CD4-positive, alpha-beta T cell treated with Interleukin-6 for 4 hours (primary cell): ENCODE measurements at places on chromosomes 2 and 18.

DNA sequence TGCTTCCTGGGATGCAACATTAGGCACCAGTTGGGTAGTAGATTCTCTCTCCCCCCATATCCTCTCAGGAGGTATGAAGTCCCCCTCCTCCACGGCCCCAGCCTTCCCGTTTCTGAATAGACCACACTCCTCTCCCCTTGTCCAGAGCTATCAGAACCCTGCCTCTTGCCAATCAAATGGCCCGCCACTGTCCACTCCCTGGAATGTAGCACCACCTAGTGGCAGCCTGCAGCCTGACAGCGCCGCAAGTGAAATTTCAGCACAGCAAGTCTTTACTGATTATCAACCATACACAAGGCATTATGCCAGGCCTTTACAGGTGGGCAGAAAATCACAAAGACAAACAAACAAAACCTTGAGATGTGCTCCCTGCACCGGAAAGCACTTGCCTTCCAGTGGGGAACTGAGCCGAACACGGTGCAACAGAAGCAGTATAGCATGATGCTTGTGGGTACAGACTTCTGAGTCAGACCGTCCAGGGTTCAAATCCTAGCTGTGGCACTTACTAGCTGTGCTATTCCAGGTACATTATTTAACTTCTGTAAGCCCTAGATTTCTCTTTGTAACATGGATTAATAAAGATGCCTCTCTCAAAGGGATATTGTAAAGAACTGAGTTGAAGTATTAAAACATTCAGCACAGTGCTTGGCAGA, 174.0 kb downstream of the SMAD2 start:
- peak; percentile 53 for DNase-seq

DNA sequence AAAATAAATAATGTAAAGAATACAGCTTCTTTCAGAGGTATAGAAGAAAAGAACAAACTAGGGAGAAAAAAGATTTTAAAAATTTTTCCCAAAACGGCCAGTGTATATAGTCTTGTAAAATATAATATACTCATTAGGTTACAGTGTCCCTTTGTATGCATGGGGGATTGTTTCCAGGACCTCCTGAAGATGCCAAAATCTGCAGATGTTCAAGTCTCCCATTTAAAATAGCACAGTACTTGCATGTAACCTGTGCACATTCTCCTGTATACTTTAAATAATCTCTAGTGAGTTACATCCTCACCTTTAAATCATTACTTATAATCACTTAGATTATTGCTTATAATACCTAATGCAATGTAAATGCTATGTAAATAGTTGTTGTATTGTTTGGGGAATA, 80.6 kb upstream of the LRRTM4 start:
- no peak for DNase-seq

- peak; percentile 18 for DNase-seq
These were observed 153.4 kb downstream of the GPD2 start for GRCh38 chr2:156589381-156590079.

DNA sequence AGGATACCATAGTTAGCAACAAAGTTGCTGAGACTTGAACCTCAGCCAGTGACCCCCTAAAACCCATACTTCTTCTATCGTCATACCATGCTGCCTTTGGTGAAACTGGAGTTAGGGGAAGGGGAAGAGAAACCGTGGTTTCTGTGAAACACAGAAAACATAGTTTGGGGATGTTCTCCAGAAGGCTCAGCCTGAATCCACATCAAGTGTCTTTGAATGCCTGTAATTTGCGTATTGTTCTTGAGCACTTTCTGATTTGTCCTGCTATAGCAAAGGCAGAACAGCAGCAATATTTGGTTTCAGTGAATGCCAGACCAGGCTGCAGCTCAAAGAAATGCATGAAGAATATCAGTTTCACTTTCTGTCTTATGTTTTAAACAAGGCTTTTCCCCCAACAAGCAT, 258.7 kb downstream of the TTC32 start:
- DNase-seq: no peak

DNA sequence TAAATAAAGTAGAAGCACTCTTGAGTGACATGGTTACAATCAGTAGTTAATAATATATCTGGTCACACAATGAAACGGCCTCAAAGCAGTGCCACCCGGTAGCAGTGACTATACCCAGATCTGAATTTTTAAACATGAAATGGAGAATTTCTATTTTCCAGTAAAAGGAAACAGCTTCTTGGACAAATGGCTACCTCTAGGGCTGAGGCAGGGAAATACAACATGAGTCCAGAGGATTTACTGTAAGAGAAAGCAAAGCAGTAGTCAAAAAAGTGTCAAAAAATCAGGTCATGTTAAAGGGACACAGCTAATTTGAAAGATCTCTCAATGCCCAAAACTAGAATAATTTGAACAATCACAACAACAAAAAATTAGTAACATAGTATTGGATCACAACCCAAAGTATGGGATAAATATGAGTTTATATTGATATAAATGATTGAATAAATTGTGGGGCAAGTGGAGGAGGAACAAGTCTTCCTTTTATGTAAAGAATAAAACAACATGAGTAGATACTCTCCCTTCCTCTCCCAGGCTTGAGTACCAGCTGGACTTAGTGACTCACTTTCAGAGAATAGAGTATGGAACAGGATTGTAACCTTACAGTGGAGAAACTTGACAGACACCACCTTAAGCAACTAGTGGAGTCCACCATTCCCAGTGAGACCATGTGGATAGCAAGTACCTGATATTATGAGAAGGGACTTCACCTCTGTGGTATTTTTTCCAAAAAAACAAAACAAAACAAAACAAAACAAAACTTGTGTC, 180.8 kb downstream of the MBD2 start:
- DNase-seq: no peak

GRCh38 chr2:214801068-214801467, 8.4 kb downstream of the BARD1 start:
- DNase-seq: no peak

- peak; percentile 40 for DNase-seq
These were observed 8.6 kb upstream of the PLEKHM3 start for GRCh38 chr2:208033701-208034502.

GRCh38 chr2:240440704-240441320, 5.3 kb downstream of the GPC1 start:
- DNase-seq: no peak

- DNase-seq: no peak
These were observed 77.1 kb upstream of the B3GNT7 start for GRCh38 chr2:231318436-231318835.

- no peak for DNase-seq
These were observed 84.7 kb upstream of the TMEM200C start for GRCh38 chr18:5979971-5980457.

- DNase-seq: no peak
These were observed 194.8 kb upstream of the DOK6 start for GRCh38 chr18:69205925-69206324.

DNA sequence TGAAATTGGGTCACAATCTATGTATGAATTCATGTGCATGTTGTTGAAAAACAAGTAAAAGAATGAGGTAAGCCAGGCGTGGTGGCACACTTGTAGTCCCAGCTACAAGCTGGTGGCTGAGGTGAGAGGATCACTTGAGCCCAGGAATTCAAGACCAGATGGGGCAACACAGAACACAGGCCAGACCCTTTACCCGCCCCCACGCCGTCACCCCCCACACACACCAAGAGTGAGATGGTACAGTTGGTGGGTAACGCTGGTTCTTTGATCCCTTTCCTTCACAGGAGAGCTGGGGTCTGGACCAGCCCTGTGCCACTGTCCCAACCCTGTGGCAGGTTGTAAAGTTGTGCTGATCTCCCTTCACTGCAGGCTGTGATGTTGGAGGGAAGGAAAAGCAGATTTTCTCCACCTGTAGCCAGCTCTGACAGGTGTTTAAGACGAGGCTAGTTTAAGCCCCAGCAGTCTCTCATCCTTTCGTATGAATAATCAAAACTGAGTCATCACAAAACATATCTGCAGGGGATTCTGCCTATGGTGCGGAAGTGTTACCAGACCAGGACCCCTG, 13.6 kb downstream of the B3GNT2 start:
- no peak for DNase-seq

- no peak for DNase-seq
These were observed 264.7 kb downstream of the METTL4 start for GRCh38 chr18:2306606-2307005.

DNA sequence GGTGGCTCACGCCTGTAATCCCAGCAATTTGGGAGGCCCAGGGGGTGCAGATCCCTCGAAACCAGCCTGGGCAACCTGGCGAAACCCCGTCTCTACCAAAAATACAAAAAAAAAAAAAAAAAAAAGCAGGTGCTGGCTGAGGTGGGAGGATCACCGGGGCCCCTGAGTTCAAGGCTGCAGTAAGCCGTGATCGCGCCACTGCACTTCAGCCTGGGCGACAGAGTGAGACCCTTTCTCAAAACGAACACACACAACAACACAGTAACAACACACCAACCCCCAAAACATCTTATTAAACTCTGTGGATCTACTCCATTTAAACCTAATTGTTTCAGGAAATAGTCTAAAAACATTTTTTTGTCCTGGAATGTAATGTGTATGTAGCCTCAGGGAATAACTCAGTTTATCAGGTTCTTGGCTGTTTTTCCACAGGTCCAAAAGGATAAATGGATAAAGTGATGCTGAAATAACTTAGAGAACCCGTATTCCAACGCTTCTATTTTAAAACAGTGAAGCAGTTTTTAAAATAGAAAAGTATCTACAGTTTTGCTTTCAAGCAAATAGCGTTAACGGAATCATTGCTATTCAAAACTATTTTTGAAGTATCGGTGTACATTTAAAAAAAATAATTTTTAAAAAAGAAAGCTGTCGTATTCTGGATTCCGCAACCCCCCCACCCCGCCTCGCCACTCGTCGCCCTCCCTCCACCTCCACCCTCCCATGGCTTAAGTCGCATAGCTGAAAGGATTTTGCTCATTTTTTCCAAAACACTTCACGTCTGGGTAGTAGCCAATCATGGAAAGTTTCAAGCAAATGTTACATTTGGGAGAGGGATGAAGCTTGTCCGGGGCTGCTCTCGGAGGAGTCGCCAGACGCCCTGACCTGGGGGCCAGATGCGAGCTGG, 895 bp upstream of the GLS start:
- peak; percentile 45 for DNase-seq

DNA sequence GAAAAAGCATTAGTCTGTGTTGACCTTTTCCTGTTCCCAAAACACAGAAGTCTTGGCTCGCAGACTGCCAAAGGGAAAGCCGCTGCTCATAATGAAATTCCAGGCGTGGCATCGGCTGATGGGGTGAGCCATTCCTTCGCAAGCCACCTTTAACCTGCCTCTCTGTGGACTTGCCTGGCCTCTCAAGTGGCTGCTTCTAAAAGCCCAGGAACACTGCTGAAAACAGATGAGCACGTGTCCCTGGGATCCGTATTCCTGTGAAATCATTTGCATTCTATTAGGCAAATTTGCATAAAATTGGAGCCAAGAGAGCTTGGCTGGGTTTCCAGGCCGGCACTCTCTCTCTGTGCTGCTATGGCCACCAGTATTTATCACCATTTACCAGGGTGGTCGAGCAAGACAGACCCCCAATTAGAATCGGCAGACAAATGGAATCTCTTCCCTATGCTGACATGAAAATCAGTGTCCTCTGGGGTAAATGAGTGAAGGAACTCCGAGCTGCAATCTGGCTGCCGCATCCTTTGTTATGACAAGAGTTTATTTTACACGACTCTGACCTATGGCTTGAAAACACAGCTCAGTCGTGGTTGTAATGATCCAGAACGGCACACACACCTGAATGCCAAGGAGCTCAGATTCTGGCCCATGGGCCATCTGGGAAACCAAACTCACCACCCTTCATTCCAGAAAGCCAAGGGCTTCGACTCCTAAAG, 21.7 kb downstream of the BCL2 start:
- DNase-seq: no peak

GRCh38 chr2:10890706-10891270, 20.9 kb upstream of the KCNF1 start:
- no peak for DNase-seq

- DNase-seq: no peak
These were observed 115.6 kb downstream of the IRS1 start for GRCh38 chr2:226683944-226684562.

GRCh38 chr2:42040643-42041278, 7.1 kb upstream of the PKDCC start:
- no peak for DNase-seq

DNA sequence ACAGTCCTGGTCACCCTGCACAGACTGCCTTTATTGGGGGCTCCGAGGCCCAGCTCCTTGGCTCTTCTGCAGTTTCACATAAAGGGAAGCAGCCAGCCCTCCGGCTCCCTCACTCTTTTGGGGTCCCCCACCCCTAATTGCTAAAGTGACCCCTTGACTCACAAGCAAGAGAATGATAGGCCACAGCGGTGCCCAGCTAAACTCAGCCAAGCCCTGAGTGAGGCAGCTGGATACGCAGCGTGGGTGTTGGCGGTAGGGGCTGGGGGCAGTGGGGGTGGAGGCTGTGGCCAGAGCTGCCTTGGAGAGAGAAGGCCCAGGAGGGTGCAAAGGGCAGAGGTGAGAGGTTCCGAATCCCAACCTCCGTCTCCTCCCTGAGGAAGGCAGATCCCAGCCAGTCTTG, 25.5 kb upstream of the ALPP start:
- DNase-seq: no peak

GRCh38 chr2:170265321-170265720, 87.4 kb downstream of the MYO3B start:
- DNase-seq: no peak

DNA sequence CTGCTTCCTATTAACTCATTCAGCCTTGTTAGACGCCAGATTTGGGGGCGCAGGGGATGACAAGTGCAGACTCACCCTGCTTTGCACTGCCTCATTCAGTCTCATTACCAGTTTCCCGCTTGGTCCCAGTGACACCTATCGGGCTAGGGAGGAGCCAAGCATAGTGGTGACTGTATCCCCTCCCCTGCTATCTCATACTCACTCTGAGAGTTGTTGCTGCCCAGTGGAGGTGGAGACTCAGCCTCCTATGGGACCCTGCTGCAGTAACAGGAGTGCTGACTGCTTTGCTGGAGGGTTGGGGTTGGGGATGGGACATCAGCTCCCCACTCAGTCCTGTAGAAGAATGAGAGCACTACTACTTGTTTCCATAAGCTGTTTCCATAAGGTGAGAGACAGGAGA, 21.3 kb upstream of the PIK3C3 start:
- no peak for DNase-seq

GRCh38 chr2:128754246-128754724, 435.6 kb upstream of the HS6ST1 start:
- DNase-seq: no peak

GRCh38 chr2:173891315-173892037, 73.7 kb downstream of the SP3 start:
- no peak for DNase-seq

- no peak for DNase-seq
These were observed 1292.2 kb upstream of the ZEB2 start for GRCh38 chr2:145812165-145812554.

GRCh38 chr2:176844461-176844860, 368.1 kb upstream of the HNRNPA3 start:
- no peak for DNase-seq

DNA sequence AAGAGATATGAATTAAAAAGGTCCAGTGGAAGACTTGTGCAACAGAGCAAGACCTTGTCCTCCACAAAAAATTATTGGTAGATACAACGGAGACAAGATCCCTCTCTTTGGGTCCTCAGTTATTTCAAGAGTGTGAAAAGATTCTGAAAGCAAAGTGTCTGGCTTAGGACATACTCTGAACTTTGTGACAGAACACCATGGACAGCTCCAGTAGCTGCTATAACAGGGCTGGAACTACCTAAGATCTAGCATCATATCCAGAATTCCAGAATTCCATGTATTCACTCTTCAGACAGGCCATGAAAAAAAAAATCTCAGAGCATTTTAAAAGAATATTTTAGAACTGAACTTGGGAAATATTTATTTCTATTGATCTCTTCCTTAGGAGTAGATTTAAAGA, 74.8 kb upstream of the ZBTB14 start:
- no peak for DNase-seq

- no peak for DNase-seq
These were observed 172.3 kb downstream of the PRKCE start for GRCh38 chr2:45823723-45824206.

GRCh38 chr2:44616667-44617155, 255.0 kb downstream of the CAMKMT start:
- no peak for DNase-seq
